Frontal cortex (tissue), 4 donors: ENCODE measurements at places on chromosomes 3 and 15.

- no peak for DNase-seq
Observed at GRCh38 chr3:107574650-107575049, 51.9 kb downstream of the BBX start.

- DNase-seq: no peak
Observed at GRCh38 chr15:44763187-44763586, 26.9 kb downstream of the TRIM69 start.

- no peak for DNase-seq
Observed at GRCh38 chr3:118080889-118081288, 953.8 kb downstream of the IGSF11 start.

DNA sequence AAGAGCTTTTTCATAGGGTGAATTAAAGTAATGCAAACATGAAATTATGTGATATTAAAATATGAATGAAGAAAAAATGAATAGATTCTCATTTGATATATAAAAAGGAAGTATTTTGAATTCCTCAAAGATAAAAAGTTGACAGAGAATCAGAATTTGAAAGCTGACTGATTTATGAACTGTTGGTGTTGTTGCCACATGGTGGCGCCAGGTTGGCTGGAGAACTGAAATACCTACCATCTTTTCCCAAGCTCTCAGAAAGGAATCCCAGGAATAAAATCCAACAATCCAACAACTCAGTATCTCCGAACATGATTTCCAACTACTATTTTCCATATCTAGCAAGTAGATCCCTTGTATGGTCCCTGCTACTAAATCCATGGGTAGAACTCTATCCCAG, 3.1 kb downstream of the MYRIP start:
- no peak for DNase-seq

- peak; percentile 42 for DNase-seq
Observed at GRCh38 chr3:142447301-142447851, 461 bp downstream of the XRN1 start.

GRCh38 chr3:40130721-40131120, 178.8 kb upstream of the EIF1B start:
- DNase-seq: no peak

DNA sequence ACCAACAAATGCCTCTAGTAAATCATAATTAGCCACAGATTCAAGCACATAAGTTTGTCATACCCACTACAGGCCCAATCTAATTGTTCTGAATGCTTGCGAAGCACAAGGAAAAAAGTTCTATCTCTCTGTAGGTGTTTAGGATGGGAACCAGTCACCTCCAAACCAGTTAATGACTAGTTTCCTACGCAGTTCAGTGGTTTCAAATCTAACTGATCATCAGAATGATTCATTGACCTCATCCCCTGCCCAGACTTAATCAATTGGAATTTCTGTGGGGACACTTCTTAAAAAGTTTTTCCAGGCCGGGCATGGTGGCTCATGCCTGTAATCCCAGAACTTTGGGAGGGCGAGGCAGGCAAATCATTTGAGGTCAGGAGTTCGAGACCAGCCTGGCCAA, 24.3 kb upstream of the MASP1 start:
- no peak for DNase-seq

DNA sequence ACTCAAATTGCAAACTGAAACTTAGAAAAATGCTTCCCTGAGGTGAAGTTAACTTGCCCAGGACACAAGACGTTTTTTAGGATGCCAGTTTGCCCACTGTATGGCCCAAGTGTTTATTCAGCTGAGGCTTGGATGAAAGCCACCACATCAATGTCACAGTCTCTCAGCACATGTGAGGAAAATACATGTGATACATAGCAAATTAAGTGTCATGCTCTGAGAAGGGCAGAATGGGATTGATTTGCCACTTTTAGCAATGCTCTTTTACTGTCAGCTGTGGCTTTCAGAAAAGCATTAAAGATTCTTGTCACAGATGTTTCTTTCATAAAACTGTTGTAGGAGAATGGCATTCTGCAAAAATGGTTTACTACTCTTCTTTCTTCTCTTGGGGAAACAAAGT, 165.5 kb downstream of the ZIC1 start:
- no peak for DNase-seq

- no peak for DNase-seq
Observed at GRCh38 chr3:17573396-17573795, 169.0 kb downstream of the TBC1D5 start.

GRCh38 chr15:69497076-69497475, 44.5 kb downstream of the RPLP1 start:
- DNase-seq: no peak

GRCh38 chr3:124172816-124173215, 180.9 kb upstream of the ROPN1 start:
- no peak for DNase-seq

DNA sequence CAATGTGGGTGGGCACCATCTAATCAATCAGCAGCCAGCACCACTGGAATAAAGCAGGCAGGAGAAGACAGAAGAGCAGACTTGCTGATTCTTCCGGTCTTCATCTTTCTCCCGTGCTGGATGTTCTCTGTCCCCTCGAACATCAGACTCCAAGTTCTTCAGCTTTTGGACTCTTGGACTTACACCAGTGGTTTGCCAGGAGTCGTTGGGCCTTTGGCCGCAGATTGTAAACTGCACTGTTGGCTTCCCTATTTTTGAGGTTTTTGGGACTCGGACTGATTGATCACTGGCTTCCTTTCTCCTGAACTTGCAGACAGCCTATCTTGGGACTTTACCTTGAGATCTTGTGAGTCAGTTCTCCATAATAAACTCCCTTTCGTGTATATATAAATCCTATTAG, 292.8 kb downstream of the BCHE start:
- DNase-seq: no peak

DNA sequence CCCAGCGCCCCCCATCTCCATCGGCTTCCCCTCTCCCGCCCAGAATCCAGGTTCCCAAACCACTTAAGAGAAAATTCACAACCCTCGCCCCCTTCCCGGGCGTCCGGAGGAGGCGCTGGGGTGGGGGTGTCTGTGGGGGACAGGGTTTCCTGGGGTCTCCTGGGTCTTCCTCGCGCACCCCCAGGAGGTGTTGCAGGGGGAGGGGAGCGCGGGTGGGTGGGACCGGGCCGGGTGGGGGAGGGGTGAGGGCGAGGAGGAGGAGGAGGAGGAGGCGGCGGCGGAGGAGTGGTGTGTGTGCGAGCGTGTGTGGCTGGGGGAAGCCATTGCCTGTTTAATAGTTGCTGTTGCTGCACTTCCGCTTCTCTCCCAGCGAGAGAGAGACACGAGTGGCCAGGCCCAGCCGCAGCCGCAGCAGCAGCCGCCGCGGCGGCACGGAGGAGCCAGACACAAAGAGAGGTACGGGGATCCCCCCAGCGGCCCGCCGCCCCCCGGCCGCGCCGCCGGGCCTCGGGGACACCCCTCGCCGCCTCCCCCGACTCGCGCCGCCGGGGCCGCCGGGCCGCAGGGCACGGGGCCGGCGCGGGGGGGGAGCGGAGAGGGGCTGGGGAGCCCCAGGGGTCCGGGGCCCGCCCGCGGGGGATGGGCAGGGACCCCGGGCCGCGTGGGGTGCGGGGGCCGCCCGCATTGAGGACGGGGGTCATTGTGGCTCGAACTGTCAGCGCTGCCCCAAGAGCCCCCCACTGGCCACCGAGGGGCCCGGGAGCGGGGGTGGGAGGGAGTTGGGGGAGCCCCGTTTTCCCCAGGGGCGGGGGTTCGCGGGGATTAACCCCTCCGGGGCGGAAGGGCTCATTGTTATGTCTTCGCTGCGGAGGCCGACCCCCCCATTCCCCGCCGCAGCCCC, at the start of gene UBE2E1:
Gene UBE2E1 (plus strand): TSS at position 323 of the 901 bp plus-strand sequence. CDS start 1,315 bp downstream, outside the sequence.
- DNase-seq: peak; percentile 78

DNA sequence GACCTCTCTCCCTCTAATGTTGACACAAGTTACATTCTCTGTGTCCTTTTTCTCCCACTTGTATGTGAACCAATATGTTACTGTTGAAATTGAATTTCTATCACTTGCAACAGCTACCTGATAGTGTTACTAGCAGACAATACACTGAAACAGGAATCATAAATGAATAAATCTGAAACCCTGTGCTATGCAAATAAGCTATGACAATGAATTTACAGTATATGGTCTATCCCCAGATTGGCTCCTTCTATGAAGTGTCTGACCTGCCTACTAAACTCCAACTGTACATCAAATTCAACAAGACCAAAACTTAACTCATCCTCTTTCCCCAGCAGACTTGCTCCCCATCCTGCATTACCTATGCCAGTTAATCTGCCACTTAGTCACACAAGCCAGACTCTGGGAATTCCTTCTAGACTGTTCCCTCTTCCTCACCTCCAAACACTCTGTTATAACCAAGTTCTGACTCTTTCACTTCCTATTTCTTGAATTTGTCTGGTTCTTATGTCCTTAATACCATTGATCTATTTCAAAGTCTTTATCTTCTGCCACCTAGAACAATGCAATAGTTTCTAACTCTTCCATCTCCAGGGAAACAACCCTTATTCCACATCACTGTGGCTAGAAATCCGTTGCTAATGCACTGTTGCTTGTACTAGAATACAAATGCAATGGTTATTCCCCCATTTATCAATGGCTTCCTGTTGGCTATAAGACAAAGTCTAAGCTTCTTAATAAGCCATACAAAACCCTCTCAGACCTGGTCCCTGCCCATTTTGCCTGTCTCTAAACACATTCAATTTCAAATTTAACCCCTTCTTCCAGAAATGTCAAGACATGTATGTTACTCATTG, 13.4 kb upstream of the ZNF639 start:
- no peak for DNase-seq

DNA sequence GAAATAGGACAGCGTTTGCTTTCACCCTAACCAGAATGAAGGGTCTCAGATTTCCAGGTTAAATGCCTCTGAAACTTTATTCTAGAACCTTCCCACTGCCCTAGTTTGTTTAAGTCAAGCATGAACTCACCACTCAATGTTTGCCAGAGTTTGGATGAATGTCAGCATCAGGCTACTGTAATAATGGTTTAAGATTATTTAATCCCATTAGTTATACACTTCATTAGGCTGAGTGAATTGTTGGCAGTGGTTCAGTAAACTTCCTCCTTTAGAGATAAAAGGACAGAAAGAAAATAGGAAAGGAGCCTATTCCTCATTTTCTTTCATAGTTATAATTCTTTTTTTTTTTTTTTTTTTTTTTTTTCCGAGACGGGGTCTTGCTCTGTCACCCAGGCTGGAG, 401.9 kb upstream of the TPRG1 start:
- no peak for DNase-seq

DNA sequence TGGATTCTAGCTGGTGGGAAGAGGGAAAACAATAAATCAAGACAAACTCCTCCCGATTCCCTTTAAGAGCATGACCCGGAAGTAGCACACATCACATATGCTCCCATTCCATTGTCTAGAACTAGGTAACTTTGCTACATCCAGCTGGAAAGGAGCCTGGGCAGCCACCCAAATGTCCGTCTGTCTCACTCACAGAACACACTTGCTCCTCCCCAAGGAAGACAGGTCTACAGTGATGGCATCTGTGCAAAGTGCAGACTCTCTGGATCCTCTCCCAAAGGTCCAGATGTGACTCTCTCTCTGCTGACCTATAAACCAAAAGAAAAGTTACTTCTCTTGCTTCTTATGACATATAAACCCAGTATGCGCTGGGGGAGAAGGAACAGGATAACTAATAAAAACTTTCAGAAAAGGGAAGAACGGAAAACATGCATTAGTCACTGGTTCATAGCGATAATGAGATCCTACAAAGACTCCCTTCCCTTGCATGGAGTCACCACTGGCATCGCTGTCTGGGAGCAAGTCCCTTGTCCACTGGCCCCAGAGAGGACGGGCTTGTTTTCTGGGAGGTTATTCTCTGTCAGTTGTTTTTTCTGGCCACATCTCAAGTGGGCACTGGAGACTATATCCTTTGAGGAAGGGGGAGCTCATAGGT, 29.8 kb upstream of the EPHB3 start:
- DNase-seq: no peak

- DNase-seq: no peak
Observed at GRCh38 chr15:48925714-48926223, 38.0 kb downstream of the SHC4 start.

DNA sequence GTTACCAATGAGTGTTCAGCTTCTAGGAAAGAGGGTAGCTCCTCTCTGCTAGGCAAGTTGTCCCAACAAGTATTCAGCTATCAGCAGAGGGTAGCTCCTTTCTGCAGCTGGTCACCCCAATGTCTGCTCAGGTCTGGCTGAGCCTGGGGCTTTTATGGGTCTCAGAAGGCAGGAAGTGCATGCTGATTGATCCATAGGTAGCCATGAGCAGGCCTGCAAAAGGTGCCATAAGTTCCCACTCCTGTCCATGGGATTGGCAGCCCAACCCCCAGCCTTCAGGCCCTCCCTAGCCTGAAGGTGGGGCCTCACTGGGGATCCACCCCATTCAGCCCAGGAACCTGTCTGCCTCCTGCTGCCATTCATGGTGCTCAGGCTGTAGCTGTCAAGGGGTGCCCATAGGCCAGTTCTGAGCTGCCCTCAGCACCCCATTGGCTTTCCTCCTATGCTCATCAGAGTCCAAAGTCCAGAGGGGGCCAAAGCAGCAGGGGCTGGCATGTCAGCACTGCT, 34.6 kb upstream of the DNAJC13 start:
- no peak for DNase-seq

- no peak for DNase-seq
Observed at GRCh38 chr15:80890341-80891005, 99.1 kb downstream of the MESD start.

DNA sequence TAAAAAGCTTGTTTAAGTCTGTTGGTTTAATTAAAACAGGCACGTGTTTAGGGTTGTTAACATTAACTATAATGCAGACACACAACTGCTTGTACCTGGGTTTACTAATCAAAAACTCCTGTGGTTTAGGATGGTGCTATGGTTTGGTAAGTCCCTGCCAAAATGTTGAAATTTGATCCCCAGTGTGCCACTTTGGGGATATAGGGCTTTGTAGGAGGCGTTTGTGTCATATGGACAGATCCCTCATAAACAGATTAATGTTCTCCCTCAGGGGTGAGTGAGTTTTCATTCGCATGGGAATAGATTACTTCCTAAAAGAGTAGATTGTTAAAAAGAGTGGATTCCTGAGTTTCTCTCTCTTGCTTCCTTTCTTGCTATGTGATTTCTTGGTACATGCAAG, 18.7 kb upstream of the GK5 start:
- no peak for DNase-seq

- no peak for DNase-seq
Observed at GRCh38 chr3:188342991-188343732, 189.2 kb downstream of the LPP start.

- no peak for DNase-seq
Observed at GRCh38 chr15:64048781-64049460, 2.6 kb upstream of the DAPK2 start.

- no peak for DNase-seq
Observed at GRCh38 chr3:133868186-133868585, 27.5 kb downstream of the RAB6B start.

DNA sequence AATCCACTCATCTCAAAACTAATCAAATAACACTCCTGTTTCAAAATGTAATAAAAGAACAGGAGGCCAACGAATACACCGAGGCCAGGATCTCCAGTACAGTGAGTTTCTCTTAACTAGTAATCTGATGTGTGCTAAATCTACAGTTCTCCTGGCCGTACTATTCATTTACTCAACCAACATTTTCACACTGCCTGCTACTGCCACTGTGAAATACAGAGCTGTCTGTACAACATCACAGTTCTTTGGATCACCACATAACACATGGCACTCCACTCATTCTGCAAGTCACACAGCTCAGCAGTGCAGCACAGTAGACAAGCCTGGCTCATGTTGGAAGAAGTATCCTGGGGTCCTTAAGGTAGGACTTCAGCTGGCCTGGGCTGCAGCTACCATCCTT, 21.9 kb downstream of the RIOX2 start:
- DNase-seq: no peak
